Hindlimb muscle (tissue), 1 donor: ENCODE measurements at places on chromosomes 12 and 14. TPM values are rescaled to one million over a fixed set of nuclear protein-coding genes. Genes with fewer than 3 reads are reported as not detected.

The TAS2R20 gene
- polyA plus RNA-seq, result 1.3 TPM

The NOXRED1 gene
- 0.48 TPM for polyA plus RNA-seq

The RAD9B gene
- polyA plus RNA-seq, result 2.7 TPM

The ERP29 gene
- 63.5 TPM for polyA plus RNA-seq
